Vagina (tissue), 2 donors: ENCODE measurements at places on chromosomes 5 and 9. TPM values are rescaled to one million over a fixed set of nuclear protein-coding genes. Genes with fewer than 3 reads are reported as not detected.

PTGDS gene
- 301 TPM for total RNA-seq

WDR41 gene
- 40.3 TPM for total RNA-seq

DNA sequence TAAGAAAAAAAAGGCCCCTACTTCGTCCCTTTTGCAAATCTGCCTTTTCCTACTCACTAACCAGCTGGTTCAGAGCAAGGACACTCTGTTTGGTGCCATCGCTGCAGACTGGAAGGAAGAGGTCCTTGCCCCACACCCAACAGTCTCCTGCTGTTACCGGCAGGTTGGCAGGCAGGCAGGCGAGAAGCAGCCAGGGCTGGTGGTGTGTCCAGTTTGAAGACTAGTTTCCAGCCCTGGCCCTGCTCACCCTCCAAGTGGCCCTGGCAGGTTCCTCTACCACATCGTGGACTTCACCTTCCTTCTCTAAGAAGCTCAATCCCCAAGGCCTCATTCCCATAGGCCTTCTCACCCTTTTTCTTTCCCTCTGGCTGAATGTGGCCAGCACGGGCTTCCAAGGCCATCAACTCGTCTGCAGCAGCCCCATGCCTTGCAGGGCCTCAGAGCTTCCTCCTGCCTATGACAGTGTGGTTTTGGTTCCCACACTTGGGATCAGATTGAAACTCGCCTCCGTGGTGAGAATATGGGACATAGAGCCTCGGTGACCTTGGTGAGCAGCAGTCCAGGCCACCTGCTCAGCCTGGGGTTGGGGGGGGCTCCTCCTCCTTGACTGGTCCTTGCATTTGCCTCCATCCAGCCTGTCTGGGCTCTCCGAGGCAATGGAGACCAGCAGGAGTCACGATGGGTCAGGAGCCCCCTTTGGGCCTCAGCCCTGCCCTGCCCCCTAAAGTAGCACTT is 22.9 kb downstream of the TGFBI start:
- peaks cover 21% of the 10 kb centered on the region for H3K4me1 ChIP-seq
- no peaks in the 10 kb centered on the region for H3K36me3 ChIP-seq
- no peak overlapping the region for H3K4me3 ChIP-seq
- DNase-seq = no peak
- no peaks in the 10 kb centered on the region for H3K27me3 ChIP-seq
- peak overlapping the region; percentile 65 for H3K27ac ChIP-seq

GRCh38 chr5:159640446-159640845 is 275.8 kb upstream of the ADRA1B start:
- no peaks in the 10 kb centered on the region for H3K4me1 ChIP-seq
- no peak overlapping the region for H3K4me3 ChIP-seq
- DNase-seq = no peak
- H3K36me3 ChIP-seq = no peaks in the 10 kb centered on the region

GRCh38 chr9:96014078-96014477 is 138.6 kb downstream of the ERCC6L2 start:
- no peak for DNase-seq
- no peaks in the 10 kb centered on the region for H3K36me3 ChIP-seq
- no peaks in the 10 kb centered on the region for H3K4me1 ChIP-seq

DNA sequence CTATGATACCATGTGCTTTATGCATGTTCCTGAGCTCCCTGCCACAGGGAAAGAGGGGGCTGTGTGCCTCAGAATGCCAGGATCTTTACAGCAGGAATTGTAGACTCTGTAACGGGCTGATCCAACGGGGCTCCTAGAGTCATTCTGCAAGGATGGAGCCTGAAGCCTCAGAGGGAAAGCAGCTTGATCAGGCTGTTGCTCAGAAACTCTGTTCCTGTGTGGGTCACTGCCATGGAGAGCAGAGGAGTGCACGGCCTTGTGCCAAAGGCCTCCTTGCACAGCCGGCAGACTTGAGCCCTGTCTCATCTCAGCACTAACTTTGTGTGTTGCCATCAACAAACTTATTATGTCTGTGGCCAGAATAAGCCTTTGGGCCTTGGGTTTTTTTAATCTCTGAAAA is 51.8 kb downstream of the AMBP start:
- no peaks in the 10 kb centered on the region for H3K4me1 ChIP-seq
- DNase-seq = peak; percentile 27
- no peak overlapping the region for H3K4me3 ChIP-seq

DNA sequence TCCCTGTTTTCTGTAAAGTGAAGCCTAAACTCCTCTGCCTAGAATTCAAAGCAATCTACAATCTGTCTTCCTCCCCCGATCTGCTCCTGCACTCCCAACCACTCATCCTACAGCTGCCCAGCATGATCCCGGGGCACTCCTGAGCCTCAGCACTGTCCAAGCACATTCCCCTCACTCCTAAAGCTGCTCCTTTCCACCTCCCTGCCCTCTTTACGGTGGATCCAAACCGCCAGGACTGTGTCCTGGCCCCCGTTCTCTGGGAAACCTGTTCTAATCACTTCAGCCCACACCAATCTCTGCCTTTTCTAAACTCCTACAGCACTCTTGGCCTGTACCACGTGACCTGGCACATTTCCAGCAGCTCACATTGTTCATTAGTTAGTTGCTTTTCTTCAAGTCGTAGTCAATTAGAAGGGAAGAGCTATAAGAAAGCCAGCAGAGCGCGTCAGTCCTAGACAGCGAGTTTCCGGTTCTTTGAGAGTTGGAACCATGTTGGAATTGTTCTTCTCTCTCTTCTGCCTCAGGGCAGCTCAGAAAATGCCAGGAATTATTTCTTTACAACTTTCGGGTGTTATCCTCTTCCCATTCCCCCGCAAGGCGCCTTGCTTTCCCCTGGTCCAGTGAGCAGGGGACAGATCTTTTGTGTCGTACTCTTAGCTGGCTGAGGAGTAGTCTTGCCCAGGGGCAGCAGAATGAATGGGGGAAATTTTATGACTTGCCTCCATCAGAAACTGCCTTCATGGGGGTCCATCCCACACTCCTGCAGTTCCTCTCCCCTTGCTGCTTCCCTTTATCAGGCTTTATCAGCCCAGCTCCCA is 60.7 kb downstream of the NRG2 start:
- H3K4me1 ChIP-seq = no peaks in the 10 kb centered on the region
- H3K27me3 ChIP-seq = no peaks in the 10 kb centered on the region

GRCh38 chr5:66839636-66840185 is 243.5 kb downstream of the MAST4 start:
- H3K27ac ChIP-seq = no peak overlapping the region
- no peaks in the 10 kb centered on the region for H3K4me1 ChIP-seq
- H3K36me3 ChIP-seq = no peaks in the 10 kb centered on the region

ZBED3 gene
- total RNA-seq = 9.1 TPM

- no peaks in the 10 kb centered on the region for H3K27me3 ChIP-seq
- H3K4me1 ChIP-seq = no peaks in the 10 kb centered on the region
- no peaks in the 10 kb centered on the region for H3K36me3 ChIP-seq
- no peak for DNase-seq
- H3K4me3 ChIP-seq = no peak overlapping the region
Measured at GRCh38 chr5:8094304-8094703, 225.4 kb downstream of the MTRR start.

PCDHA11 gene
- total RNA-seq = not detected

DNA sequence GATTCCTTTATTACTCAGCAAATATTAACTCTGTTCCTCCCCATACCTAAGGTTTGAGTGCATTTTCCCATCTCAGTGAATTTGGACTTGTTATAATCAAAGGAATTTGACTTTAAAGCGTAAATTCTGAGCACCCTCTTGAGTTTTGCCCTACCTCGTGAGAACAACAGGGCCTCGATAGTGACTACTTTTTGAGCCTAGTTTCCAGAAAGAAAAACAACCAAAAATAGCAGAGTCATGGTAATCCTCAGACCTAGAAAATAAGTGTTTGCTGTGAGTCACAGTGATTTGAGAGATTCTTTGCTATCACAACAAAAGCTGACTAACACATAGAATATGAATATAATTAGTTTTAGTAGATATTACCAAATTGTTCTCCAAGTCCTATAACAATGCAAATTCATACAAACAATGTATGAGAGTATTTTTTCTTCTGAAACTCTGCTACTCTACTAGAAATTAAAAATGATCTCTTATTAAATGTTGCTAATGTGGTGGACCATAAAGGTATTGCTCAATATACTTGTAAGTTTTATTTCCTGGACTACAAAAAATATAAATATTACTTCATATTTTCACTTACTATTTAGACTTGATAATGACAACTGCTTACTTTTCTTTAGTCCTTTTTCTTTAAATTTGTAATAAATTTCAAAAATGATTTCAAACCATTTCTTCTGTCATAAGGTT is 759.7 kb downstream of the BRINP1 start:
- H3K27me3 ChIP-seq = no peaks in the 10 kb centered on the region
- H3K4me3 ChIP-seq = no peak overlapping the region
- no peak overlapping the region for H3K27ac ChIP-seq
- H3K4me1 ChIP-seq = no peaks in the 10 kb centered on the region
- DNase-seq = no peak

DNA sequence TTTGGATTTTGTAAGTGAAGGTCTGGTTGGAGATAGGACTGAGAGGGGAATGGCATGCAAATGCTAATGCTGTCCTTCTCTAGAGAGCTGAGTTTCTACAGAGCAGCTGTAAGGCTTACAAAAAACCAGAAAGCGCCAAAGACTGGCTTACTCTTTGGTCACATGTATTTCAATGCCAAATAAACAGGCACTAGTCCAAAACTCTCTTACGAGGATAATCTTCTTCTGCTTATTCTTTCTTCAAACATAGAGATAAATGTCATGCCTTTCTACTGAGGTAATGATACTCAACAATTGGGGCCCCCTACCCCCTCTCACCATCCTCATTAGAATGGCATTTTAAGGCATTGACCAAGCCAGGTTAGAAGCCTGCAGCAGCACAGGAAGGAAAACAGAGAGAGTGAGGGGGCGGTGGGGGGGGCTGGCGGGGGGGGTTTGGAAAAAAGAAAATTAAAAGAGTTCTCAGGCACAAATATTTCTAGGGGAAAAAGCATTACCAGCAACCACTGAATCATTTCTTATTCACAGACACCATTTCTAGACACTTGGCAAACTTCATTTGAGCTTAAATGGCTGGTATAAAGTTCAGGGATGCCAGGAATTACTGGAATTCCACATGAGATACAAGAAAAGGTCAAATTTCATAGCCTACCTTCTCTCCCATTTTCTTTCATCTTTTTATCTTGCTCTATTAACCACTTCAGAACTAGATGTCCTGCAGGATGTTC is 34.0 kb downstream of the PUM3 start:
- peaks cover 6% of the 10 kb centered on the region for H3K4me1 ChIP-seq
- peaks cover 39% of the 10 kb centered on the region for H3K36me3 ChIP-seq
- H3K4me3 ChIP-seq = no peak overlapping the region
- no peak for DNase-seq

CRHBP gene
- 5.9 TPM for total RNA-seq

DNA sequence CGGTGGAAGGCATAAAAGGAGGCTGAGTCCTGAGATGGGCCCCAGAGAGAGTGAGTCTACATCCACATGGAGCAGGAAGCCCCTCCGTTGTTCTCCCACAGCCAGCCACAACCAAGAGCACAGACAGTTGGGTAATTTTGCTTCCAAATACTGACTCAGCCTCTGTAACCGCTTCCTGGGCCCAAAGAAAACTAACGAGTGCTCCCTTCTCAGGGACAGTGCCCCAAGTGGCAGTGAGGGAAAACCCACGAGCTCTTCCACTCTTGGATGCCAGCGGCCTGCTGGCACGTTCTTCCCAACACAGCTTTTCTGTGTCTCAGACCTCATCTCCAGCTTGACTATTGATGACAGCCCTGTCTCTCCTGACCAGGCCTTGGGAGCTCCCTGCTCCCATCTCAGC is 207.6 kb downstream of the FSTL4 start:
- H3K27ac ChIP-seq = no peak overlapping the region
- peak; percentile 34 for DNase-seq
- H3K4me3 ChIP-seq = no peak overlapping the region
- no peaks in the 10 kb centered on the region for H3K36me3 ChIP-seq
- no peaks in the 10 kb centered on the region for H3K27me3 ChIP-seq
- no peaks in the 10 kb centered on the region for H3K4me1 ChIP-seq

- peak overlapping the region; percentile 95 for H3K27ac ChIP-seq
- DNase-seq = no peak
- H3K4me1 ChIP-seq = peaks cover 65% of the 10 kb centered on the region
- H3K4me3 ChIP-seq = peak overlapping the region; percentile 72
Measured at GRCh38 chr5:96703384-96703920, 41.3 kb downstream of the CAST start.

SMIM15 gene
- total RNA-seq = 33.1 TPM

DNA sequence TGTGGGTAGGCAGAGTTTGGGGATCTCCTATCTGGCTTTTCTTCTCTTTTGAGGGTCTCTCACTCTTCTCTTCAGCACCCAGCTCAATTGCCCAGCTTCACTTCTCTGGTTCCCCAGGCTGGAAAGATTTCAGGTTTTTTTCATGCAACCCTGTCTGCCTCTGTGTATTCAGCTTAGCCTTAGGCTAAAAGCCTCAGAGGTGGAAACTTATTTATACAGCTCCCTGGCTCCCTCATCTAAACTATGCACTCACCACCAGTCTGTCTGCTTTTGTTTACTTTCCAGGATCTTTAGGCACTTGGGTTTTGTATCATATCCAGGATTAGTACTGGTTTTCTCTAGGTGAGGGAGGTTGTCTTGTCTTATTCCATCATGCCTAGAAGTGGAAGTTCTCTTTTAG is 540.2 kb upstream of the TRPC7 start:
- H3K27me3 ChIP-seq = no peaks in the 10 kb centered on the region
- no peak overlapping the region for H3K4me3 ChIP-seq
- H3K36me3 ChIP-seq = no peaks in the 10 kb centered on the region
- DNase-seq = no peak
- no peak overlapping the region for H3K27ac ChIP-seq

SPOCK1 gene
- total RNA-seq = 70.7 TPM

DNA sequence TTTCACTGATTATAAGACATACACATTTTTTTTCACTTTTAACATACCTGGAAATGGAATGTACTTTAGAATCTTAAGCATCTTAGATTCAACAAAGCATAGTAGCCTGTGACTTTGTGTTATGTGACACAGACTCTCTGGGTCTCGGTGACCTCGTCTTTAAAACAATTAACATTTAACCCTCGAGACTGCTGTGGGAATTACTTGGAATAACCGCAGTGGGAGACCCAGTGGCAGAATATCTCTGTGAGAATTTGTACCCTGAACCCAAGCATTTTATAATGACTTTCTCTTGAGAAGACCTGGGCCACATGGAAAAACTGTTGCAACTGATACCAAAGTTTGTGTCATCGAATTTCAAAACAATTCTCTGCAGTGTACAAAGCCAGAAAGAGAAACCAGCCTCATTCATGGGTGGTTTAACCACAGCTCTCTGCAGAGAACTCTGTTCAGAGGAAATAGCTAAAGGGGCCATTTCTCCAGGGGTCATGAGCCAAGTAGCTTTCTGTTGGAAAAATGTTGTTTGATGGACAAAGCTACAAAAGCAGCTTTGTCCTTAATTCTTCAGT is 10.0 kb upstream of the RETREG1 start:
- no peaks in the 10 kb centered on the region for H3K27me3 ChIP-seq
- H3K4me1 ChIP-seq = peaks cover 27% of the 10 kb centered on the region

DNA sequence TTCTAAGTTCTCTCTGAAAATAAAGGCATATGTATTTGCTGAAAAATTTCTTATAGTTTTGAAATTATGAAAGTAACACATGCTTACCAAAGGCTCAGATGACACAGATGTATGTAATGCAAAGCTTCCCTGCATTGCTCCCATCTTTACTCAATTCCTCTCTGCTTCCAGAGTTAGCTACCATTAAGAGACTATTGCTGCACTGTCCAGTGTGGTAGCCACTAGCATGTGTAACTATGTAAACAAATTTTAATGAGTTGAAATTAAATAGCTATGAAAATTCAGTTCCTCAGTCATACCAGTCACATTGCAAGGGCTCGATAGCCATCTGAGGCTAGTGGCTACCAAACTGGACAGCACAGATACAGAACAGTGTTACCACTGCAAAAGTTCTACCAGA is 17.9 kb downstream of the FRMD3 start:
- no peaks in the 10 kb centered on the region for H3K4me1 ChIP-seq
- H3K27ac ChIP-seq = no peak overlapping the region
- DNase-seq = no peak
- no peaks in the 10 kb centered on the region for H3K27me3 ChIP-seq
- H3K36me3 ChIP-seq = no peaks in the 10 kb centered on the region
- H3K4me3 ChIP-seq = no peak overlapping the region
